Nasal cavity respiratory epithelium epithelial cell of viscerocranial mucosa (primary cell): ENCODE measurements at places on chromosomes 12 and 14. TPM values are rescaled to one million over a fixed set of nuclear protein-coding genes. Genes with fewer than 3 reads are reported as not detected.

TCL1A gene
- total RNA-seq, result not detected in 2 replicates

POC1B gene
- 17.9 and 29.7 TPM in 2 replicates for total RNA-seq

GLIPR1L1 gene
- not detected in 2 replicates for total RNA-seq

RHOJ gene
- total RNA-seq, result 0.07 TPM in 1 of 2 replicates, not detected in the other

NELL2 gene
- 0.28 TPM in 1 of 2 replicates, not detected in the other for total RNA-seq

ESYT1 gene
- 235 and 281 TPM in 2 replicates for total RNA-seq

ARMH4 gene
- total RNA-seq, result 0.43 and 5.1 TPM in 2 replicates

SH2B3 gene
- total RNA-seq, result 3.8 and 8.1 TPM in 2 replicates

GNB3 gene
- total RNA-seq, result 0.34 and 0.78 TPM in 2 replicates

LTBP2 gene
- total RNA-seq, result 11.6 and 58.5 TPM in 2 replicates

CDC42BPB gene
- 81.3 and 176 TPM in 2 replicates for total RNA-seq

TUNAR gene
- total RNA-seq, result not detected in 2 replicates

FITM1 gene
- 0.28 and 0.34 TPM in 2 replicates for total RNA-seq

ATL1 gene
- under 0.01 and 0.36 TPM in 2 replicates for total RNA-seq

FOXA1 gene
- total RNA-seq, result 8.2 and 8.3 TPM in 2 replicates

PTMS gene
- total RNA-seq, result 16.7 and 50.8 TPM in 2 replicates

LALBA gene
- total RNA-seq, result not detected in 2 replicates

RTL1 gene
- total RNA-seq, result not detected in 2 replicates

CLEC4E gene
- total RNA-seq, result not detected in 2 replicates

PZP gene
- total RNA-seq, result not detected in 2 replicates

ASB2 gene
- total RNA-seq, result under 0.01 and 0.43 TPM in 2 replicates

KRAS gene
- total RNA-seq, result 21.5 and 36.2 TPM in 2 replicates

CELA1 gene
- under 0.01 TPM in 1 of 2 replicates, not detected in the other for total RNA-seq

BDKRB1 gene
- total RNA-seq, result 0.71 and 2.1 TPM in 2 replicates

RNASE7 gene
- total RNA-seq, result 19.9 and 33.8 TPM in 2 replicates

PRPF39 gene
- 25.3 and 34.4 TPM in 2 replicates for total RNA-seq

KLRC1 gene
- not detected in 2 replicates for total RNA-seq

STAT6 gene
- 30.8 and 102 TPM in 2 replicates for total RNA-seq

RFX4 gene
- not detected in 2 replicates for total RNA-seq

LIN7A gene
- total RNA-seq, result not detected in 2 replicates

LRRIQ1 gene
- total RNA-seq, result under 0.01 and 1.4 TPM in 2 replicates

SOX5 gene
- total RNA-seq, result 0.07 TPM in 1 of 2 replicates, not detected in the other

C12orf42 gene
- not detected in 2 replicates for total RNA-seq

ALX1 gene
- total RNA-seq, result under 0.01 and 0.14 TPM in 2 replicates

RASAL1 gene
- total RNA-seq, result 0.68 and 1.8 TPM in 2 replicates

TMEM263 gene
- 37.9 and 38.8 TPM in 2 replicates for total RNA-seq

HAL gene
- 0.68 and 0.78 TPM in 2 replicates for total RNA-seq

DHH gene
- under 0.01 TPM in 1 of 2 replicates, not detected in the other for total RNA-seq

BMAL2 gene
- total RNA-seq, result 97.9 and 182 TPM in 2 replicates

SMARCC2 gene
- total RNA-seq, result 16.7 and 41.8 TPM in 2 replicates

GPR137C gene
- under 0.01 and 0.07 TPM in 2 replicates for total RNA-seq

GRIP1 gene
- total RNA-seq, result 10.6 and 22.1 TPM in 2 replicates

KLRD1 gene
- under 0.01 and 0.50 TPM in 2 replicates for total RNA-seq

ALDH1L2 gene
- 34.2 and 46.3 TPM in 2 replicates for total RNA-seq

OAS1 gene
- 5.1 and 12.0 TPM in 2 replicates for total RNA-seq

LACRT gene
- total RNA-seq, result not detected in 2 replicates
